GM03348 (cell line): ENCODE measurements at places on chromosomes 3 and 15.

DNA sequence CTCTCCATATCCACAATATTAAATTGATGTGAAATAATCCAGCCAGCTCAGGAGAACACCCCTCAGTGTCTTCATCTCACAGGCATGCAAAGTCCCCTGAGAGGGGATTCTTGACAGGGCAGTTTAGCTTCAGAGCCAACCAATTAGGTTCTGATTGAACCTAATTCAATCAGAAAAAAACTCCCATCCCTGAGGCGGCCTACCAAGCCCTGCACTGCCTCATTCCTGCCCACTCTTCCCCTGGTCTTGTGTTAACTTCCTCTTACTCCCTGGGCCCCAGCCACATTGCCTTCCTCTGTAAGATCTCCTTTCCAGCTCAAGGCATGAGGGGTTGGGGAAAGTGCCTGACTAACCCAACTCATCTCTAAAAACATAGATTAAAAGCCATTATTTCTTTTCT, 46.1 kb downstream of the FRMD4B start:
- DNase-seq = no peak

GRCh38 chr3:56915966-56916586, 114.3 kb upstream of the ARHGEF3 start:
- DNase-seq = no peak

GRCh38 chr3:25469558-25469957, 41.5 kb downstream of the RARB start:
- DNase-seq = no peak

DNA sequence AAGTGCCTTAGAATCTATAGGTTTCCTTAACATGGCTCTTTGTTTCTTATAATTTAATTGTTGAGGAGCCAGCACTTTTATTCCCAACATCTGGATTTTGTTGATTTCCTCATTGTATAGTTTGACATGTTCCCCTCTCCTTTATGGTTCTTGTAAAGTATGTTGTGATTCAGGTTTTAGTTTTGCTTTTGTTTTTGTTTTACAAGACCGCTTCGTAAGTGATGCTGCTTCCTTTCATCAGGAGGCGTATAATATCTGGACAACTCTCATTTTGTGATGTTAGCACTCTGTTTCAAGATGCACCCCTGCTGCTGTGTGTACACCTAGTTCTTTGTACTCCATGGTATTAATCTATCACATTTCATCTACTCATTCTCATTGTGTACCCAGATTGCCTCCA, 48.7 kb downstream of the SLC49A4 start:
- DNase-seq = no peak

- no peak for DNase-seq
These were observed 177.5 kb downstream of the PGPEP1L start for GRCh38 chr15:98830034-98830634.

DNA sequence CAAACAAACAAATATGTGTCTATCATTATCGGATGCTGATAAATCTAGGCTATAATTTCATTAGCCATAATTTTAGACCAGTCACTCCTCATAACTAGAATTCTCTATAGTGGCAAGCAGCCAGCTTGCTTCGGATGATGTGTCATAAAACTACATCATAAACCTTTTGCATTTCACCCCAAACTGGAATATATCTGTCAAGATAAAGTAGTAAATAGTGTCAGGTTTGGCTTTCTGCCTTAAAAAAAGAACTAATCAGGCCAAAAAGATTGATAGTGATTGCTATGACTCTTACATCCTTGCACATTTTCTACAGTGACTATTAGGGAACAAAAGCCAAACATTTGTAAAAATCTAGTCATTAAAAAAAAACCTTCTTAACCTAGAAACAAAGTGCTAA, 51.0 kb downstream of the DPPA2 start:
- no peak for DNase-seq

- peak; percentile 65 for DNase-seq
These were observed 91.3 kb downstream of the PLXNA1 start for GRCh38 chr3:127073941-127074820.

DNA sequence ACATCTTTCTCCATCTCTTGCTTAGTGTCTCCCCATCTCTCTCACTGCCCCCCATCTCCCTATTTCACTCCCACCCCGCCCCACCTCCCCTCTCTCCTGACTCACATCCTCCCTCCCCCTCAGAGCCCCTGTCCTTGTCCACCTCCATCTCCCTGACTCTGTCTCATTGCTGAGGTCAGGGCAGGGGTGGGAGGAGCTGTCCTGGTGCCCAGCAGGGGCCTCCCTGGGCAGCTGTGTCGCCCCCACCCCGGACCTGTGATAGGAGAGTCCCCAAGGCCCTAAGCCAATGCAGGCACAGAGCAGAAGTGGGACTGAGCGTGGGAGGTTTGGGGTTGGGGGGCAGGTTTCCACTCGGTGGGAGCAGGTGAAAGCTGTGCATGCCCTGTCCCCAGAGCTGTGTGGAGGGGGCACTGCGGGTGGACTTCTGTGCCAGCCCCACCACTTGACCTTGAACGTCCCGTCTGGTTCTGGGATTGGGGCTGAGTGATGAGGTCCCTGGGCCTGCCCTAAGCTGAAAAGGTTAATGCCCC, 210.8 kb downstream of the TBC1D2B start:
- DNase-seq = no peak

GRCh38 chr15:75171408-75171807, 30.3 kb upstream of the C15orf39 start:
- peak; percentile 70 for DNase-seq

DNA sequence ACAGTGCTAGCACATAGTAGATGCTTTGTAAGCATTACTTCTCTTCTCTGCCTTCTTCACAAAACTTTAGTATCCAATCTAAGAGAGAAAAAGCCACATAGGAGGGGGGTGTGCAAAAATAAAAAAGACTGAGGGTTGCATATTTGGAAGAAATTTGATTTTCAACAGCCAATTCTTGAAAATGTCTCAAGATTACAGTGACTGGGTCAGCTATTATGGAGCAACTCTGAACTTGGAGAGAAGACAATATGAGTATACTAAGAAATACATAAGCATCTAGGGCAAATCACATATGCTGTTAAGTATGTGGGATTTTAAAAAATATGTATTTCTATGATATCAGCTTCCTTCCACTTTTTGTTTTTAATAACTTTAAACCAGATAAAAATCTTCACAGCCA, 196.6 kb upstream of the GOLIM4 start:
- no peak for DNase-seq

DNA sequence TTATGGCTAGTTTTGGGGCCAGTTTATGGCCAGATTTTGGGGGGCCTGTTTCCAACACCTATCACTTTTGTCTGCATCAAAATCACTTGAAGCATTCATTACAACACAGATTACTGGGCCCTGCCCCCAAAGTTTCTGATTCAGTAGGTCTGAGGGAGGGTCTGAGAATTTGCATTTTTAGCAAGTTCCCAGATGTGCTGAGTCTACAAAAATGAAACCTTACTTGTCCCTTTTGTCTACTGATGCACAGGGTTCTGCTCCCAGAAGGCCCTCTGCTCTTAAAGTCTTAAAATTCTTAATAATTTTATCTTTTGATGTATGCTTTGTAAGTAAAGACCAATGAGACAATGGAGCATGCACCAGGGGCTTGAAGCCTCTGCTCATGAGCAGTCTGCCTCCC, 146.0 kb downstream of the POLQ start:
- DNase-seq = no peak

DNA sequence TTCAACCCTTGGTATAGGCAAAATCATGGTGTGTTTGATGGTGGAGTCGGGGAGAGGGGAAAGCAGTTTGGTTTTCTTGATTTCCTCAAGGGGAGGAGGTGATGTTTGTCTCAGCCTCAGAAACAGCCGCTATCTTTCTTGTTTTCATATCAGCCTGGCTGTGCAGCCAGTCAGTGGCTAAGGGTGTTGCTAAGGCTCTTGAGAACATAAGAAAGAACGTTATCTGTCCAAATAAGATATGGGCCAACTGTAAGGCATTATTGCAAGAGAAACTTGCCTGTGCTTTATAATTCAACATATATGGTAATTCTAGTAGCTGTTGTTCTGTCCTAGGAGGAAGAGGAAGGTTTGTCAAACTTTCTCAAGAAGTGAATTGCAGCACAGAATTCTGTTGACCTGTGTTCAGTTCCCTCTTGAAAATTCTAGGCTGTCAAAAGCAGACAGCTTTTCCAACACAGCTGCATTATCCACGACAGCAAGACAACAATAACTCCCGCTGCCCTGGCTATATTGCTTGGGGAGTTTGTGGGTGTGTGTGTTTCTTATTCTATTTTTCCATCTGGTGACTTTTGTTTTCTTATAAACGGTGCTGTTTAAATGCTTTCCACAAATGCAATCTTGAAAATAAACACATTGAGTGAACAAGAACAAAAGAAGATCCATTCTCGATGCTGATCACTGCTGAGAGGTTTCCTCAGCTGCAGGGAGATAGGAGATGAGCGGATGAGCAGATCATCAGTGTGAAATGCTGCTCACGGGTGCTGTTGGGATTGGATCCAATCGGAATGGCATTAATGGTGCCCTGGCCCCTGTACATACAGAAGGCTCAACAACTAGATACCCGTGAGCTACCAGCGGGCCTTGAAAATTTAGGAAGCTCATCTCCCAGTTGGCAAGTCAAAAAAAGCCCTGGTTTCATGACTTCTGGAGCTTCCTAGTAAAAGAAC, 90.8 kb upstream of the TNFAIP8L3 start:
- DNase-seq = no peak

DNA sequence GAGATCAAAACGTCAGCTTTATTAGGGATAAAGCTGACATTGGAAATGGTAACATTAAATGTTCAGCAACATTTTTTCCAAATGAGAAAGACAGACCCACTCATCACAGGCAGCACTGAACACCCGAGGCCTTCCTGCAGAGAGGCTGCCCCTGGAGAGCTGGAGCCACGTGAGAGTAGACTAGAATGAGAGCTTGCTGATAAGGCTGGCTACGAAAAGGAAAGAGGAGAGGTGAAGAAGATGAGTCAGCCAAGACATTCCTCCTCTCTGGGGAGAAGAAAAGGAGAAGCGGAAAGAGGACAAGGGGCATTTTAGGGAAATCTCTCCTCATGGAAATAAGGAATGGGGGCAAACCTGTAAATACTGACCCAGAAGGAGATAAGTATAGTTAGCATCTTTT, 7.3 kb downstream of the CYP19A1 start:
- no peak for DNase-seq

GRCh38 chr15:92451225-92451825, 57.6 kb downstream of the ST8SIA2 start:
- peak; percentile 51 for DNase-seq

DNA sequence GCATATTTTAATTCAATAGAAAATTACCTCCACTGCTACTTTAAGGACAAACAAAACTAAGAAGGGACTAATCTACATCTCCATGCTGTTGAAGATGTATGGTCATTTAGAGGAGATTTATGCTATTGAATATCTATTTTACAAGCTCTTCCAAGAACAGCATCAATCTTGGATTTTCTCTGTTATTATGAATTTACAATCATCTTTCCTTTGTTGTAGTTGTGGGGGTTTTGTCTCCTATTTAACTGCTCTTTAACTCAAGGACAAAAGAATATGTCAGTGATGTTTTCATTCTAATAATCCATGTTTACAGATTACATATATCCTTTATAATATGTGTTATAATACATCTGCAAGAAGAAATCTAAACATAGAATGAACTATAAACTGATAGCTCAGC, 907.8 kb downstream of the ROBO2 start:
- DNase-seq = no peak

DNA sequence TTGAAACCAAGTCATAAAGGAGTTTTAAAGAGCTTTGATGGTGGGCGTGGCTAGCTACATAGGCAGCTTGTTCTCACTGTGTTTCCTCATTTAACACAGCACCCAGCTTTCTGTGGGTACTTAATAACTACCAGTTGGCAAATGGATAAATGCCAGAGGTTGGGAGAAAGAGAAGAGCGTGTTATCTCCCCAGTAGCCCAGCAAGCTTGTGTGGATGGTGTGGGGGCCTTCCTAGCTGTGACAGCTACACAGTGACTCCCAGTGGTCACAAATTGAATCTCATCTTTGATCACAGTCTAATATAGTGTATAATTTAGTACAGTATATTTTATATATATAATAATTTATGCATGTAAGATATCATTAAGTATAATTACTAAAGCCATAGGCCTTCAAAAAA, 984.1 kb downstream of the EPHA3 start:
- DNase-seq = peak; percentile 48

DNA sequence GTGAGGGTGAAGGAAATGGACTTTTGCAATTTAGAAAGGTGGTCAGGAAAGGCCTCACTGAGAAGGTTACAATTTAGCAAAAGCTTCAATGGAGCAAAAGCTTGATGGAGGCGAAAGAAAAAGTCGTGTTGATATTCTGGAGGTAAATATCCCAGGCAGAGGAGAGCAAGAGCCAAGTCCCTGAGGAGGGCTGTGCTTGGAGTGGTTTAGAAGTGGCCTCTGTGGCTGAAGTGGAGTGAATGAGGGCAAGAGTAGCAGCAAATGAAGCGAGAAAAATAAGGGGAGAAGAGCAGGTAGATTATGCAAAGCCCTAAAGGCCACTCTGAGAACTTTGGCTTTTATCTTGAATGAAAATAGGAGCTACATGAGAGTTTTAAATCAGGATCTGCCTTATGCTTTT, 54.1 kb downstream of the GUCA1C start:
- no peak for DNase-seq
